ENCODE measurements at places on chromosomes 3 and 15.

DNA sequence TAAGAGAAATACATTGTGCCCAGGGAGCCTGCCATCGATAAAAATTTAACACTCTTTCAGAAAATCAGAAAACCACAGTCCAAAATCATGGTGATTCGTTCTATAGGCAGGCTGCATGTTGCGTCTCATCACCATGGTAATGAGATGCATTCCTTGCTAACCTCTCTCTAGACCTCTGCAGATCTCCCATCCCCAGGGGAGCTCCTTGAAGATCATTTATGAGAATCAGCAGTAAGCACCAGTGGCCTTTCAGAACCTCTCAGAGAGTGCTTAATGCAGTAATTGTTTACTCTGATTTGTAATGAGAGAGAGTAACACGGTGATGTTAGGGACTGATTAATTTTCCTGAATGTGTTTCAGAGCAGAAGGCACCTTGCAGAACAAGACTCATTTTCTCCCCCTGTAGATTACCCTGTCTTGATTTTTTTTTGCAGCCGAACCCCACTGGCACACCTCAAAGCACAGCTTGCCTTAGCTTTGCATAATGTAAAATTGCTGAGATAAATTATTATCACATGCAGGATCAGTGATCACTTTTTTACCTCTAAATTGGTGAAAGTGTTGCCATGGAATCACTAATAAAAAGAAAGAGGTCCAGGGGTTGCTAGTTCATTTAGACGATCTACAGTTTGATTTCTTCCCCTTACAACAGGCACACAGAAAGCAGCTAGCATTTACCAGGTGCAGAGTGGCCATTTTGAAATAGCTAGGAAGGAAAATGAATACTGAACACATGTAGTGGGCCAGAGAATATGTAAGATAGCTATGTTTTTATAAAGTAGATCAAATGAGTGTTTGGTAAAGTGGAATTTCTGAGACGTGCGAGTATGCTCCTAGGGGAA is 98.9 kb upstream of the CHL1 start:
- no peak for DNase-seq

- DNase-seq = no peak
Observed at GRCh38 chr3:193829781-193830180, 236.8 kb downstream of the OPA1 start.

- DNase-seq = no peak
Observed at GRCh38 chr3:139944256-139944910, 9.4 kb downstream of the CLSTN2 start.

- no peak for DNase-seq
Observed at GRCh38 chr15:71435552-71435951, 320.3 kb downstream of the THSD4 start.

DNA sequence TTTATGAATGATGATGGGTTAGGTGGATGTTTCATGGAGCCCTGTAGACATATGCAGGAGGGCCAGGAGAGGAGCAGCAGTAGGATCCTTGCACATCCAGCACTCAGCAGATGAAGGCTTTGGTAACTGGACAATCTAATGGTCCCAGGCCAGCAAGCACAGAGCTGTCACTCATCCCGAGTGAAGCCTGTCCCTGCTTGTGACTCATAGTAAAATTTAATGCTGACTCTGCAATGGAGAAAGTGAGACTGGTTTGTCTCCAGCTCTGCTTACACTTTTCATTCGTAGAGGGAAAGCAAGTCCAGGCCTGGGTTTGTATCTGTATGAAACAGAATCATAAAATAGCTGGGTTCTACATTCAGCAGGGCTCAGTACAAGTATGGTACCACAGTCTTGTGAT is 131.7 kb downstream of the DTWD1 start:
- DNase-seq = no peak

DNA sequence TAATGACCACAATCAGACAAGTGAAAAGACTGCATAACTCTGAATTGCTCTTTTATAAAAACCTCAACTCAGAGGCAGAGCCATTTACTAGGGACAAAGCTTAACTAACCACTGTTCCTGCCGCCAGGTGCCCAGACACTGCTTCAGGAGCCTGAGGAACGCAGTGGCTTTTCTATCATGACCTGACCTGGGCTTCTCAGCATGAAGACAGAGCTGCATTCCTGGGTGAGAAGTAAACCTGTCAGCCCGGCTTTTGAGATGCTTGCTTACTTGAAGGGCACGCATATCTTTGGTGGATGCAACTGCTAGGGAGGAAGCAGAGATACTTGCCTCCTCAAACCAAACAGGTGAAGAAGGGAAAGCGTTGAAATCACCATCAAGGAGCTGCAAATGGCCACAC is 7.9 kb downstream of the LRRC31 start:
- DNase-seq = no peak

DNA sequence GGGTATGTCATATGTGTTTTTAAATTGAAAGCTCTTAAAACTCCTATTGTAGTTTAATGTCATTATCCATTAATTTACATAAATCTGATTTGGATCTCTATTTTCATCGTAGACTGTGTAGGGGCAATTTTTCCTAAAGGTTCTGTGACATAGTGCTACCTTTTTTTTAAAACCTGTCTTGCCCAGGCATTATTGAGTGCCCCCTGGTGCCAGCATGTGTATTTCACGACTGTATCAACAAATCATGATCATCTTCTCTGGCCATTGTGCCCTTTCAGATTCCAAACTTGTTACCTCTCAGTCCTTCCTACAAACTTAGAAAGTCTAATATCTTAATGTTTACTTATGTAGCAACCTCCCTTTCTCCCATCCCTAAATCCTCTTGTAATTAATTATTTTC is 97.2 kb upstream of the FLNB start:
- DNase-seq = no peak

DNA sequence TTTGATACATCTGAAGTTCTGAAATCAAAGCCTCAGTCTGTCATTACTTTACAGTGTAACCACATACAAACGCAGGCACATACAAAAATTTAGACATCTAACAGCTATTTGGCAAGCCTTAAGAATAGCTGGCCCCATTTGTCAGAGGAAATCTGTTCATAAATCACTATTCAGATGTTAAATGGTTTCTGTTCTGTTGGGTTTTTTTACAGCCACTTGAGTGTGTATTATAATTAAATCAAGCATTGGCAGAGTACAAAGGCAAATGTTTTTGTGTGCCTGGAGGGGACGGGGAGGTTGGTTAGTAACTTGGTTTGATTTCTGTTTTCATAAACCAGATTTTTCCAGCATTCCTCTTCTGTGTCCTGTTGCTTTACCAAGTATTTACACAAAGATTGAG is 24.1 kb downstream of the PIGB start:
- DNase-seq = no peak

GRCh38 chr3:159802864-159803263 is 185.8 kb upstream of the IL12A start:
- DNase-seq = no peak

GRCh38 chr3:129289201-129289921 is 10.7 kb downstream of the HMCES start:
- no peak for DNase-seq

DNA sequence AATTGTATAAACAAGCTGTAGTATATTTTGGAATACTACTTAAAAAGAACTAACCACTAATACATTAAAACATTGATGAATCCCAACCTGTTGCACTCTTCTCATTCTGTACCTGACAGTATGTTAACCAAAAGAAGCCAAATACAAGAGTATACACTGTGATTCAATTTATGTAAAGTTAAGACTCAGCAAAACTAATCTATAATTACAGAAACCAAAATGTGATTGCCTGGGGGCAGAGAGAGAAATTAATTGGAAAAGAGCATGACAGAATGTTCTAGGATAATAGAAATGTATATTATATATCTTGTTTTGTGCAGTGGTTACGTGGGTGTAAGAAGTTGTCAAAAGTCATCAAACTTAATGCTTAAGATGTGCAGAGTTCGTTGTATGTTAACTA is 31.1 kb downstream of the PIK3CA start:
- DNase-seq = no peak

DNA sequence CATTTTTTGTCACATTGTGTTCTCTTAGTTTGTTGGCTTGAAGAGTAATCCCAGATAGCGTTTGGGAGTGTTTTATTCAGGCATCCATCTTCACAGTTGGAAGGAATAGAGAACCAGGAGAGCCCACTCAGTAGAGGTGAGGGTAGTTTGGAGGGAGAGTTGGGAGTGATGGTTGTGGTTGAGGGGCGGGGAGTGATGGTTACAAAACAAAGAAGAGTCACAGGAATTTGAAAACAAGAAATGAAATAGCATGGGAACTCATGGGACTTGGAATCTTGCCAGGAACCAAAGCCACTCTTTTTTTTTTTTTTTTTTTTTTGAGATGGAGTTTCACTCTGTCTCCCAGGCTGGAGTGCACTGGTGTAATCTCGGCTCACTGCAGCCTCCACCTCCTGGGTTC is 36.3 kb downstream of the DUT start:
- no peak for DNase-seq

DNA sequence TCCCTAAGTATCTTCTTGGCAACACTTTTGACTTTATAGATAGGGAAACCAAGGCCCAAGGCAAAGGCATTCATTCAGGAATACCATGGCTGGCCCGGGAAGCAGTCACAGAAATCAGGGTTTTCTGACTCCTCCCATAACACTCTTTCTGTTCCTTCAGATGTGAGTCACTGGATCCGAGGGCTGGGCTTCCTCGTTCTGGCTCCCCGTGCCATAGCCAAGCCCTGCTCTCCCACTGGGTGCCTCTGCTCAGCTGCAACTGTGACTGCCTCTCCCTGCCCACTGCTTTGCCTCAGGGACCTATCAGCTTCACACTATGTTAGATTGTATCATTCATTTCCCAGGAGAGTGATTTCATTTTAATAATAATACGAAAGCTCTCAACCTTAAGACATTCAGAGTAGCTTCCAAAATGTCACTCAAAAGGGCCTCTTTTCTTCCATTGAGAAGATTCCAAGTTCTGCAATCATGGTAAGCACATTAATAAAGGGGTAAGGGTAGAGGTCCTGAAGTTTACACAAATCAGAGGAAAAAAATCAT is 50.2 kb downstream of the GABRB3 start:
- DNase-seq = no peak

GRCh38 chr3:164641071-164641470 is 437.2 kb downstream of the SI start:
- no peak for DNase-seq

Data from GM06990 (cell line).